ENCODE measurements at places on chromosomes 4 and X.
A peak's percentile ranks its signal among the peaks of the same experiment; 100 is the strongest.

- peak; percentile 36 for DNase-seq
Measured at GRCh38 chrX:114344756-114345349, 239.0 kb upstream of the HTR2C start.

GRCh38 chr4:10584042-10584441 is 100.5 kb downstream of the CLNK start:
- DNase-seq = peak; percentile 75

GRCh38 chr4:102580463-102580842 is 79.3 kb downstream of the NFKB1 start:
- no peak for DNase-seq

DNA sequence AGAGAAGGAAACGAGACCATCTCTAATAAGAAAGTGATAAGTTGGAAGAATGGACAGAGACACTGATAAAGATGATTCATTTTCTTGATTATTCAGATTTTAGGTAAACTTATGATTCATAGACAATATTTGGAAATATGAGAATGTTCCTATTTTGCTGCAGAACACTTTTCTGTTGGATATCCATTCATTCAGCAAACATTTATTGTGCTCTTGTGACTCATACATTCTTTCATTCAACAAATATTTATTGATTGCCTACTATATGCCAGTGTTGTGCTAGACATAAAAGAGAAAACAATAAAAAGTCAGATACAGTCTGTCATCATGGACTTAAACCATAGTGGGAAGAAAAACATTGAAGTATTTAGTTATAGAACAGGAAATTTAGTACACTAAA is 1232.0 kb downstream of the STIM2 start:
- DNase-seq = no peak

DNA sequence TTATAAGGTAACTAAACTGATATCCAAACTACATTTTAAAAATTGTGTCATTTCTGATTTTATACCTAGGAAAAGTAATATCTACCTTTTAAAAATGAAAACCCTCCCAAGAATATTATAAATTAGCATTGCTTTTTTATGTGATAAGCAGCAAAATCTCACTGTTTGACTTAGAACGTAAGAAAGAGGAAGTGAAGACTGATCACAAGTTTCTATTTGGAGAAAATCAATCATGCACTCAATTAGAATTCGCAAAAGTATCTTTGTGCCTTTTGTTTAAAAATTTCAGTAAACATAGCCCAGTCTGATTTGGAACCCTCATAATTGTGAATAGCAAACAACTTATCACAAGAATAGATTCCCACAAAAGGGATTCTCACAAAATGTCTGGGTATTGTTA is 142.7 kb downstream of the TENM3 start:
- no peak for DNase-seq

- peak; percentile 12 for DNase-seq
Measured at GRCh38 chr4:70903291-70903603, 1.1 kb downstream of the MOB1B start.

GRCh38 chr4:680928-681645 is 6.7 kb downstream of the MYL5 start:
- DNase-seq = peak; percentile 34
